Mesothelial cell of epicardium (in vitro differentiated cells): ENCODE measurements at places on chromosomes 7 and 10.
A peak's percentile ranks its signal among the peaks of the same experiment; 100 is the strongest.

DNA sequence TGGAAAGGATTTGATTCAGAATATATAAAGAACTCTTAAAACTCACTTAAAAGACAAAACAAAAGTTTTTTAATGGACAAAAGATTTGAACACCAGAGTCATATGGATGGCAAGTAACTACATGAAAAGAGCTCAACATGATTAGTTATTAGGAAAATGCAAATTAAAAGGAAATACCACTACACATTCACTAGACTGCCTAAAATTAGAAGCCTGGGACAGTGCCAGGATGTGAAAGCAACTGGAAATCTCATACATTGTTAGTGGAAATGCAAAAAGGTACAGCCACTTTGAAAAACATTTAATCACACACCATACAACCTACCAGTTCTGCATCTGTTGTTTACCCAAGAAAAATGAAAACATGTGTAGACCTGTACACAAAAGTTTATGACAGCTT lies 48.8 kb downstream of the RALA start:
- H3K27me3 ChIP-seq, result no peaks in the 10 kb centered on the region
- H3K36me3 ChIP-seq, result peaks cover 13% of the 10 kb centered on the region
- no peak overlapping the region for H3K27ac ChIP-seq
- no peak overlapping the region for H3K4me3 ChIP-seq

- H3K36me3 ChIP-seq, result no peaks in the 10 kb centered on the region
- H3K4me3 ChIP-seq, result peak overlapping the region; percentile 47
- H3K27me3 ChIP-seq, result peaks cover 66% of the 10 kb centered on the region
- no peak overlapping the region for H3K27ac ChIP-seq
- peaks cover 5% of the 10 kb centered on the region for H3K4me1 ChIP-seq
Observed at GRCh38 chr7:4960363-4960762, 1.4 kb upstream of the MMD2 start.

DNA sequence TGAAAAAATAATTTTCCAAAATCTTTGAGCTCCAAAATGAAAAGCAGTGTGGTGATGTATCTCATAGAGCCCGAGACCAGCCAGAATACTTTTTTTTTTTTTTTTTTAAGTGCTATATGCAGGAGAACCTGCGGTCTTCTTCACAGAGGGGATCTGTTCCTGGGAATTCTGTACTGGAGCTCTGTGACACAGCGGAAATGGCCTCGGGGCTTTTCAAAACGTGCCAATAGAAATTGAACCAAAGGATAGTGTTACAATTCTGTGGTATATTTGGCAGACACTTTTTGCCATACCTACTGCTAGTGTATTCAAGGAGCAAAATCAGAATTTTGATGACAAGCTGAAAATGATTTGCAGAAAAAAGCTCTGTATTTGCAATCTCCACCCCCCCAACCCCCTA lies 1429.3 kb upstream of the LRRTM3 start:
- no peak overlapping the region for H3K27ac ChIP-seq
- H3K4me1 ChIP-seq, result peaks cover 3% of the 10 kb centered on the region
- no peaks in the 10 kb centered on the region for H3K27me3 ChIP-seq
- H3K36me3 ChIP-seq, result no peaks in the 10 kb centered on the region
- no peak for DNase-seq
- H3K4me3 ChIP-seq, result no peak overlapping the region

- H3K4me3 ChIP-seq, result no peak overlapping the region
- peaks cover 12% of the 10 kb centered on the region for H3K4me1 ChIP-seq
- H3K27ac ChIP-seq, result no peak overlapping the region
- H3K27me3 ChIP-seq, result peaks cover 9% of the 10 kb centered on the region
Observed at GRCh38 chr7:112495810-112496462, 15.1 kb downstream of the LSMEM1 start.

- no peak overlapping the region for H3K27ac ChIP-seq
- DNase-seq, result no peak
- H3K4me1 ChIP-seq, result peaks cover 10% of the 10 kb centered on the region
Observed at GRCh38 chr10:50851884-50852671, 33.3 kb downstream of the A1CF start.

DNA sequence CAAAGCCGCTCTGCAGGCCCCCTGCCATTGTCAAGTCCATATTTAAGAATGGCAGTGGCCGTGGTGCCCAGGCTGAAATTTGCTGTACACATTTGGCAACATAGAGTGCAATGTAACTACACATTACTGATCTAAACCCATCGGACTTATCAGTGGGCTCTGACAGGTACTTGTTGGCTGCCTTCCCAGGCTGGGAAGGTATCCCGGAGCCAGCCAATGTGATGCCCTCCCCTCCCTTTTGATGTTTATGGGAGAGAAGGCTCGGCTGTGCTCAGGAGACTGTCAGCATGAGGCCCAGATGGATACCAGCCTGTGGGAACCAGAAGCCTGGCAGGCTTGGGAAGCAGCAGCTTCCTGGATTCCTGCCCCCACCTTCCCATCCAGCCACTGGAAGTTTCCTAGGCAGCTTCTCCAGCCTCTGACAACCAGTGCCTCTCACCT lies 146.1 kb upstream of the TCF7L2 start:
- no peak overlapping the region for H3K4me3 ChIP-seq
- peak overlapping the region; percentile 89 for H3K27ac ChIP-seq
- peak; percentile 38 for DNase-seq
- peaks cover 2% of the 10 kb centered on the region for H3K36me3 ChIP-seq
- no peaks in the 10 kb centered on the region for H3K27me3 ChIP-seq

DNA sequence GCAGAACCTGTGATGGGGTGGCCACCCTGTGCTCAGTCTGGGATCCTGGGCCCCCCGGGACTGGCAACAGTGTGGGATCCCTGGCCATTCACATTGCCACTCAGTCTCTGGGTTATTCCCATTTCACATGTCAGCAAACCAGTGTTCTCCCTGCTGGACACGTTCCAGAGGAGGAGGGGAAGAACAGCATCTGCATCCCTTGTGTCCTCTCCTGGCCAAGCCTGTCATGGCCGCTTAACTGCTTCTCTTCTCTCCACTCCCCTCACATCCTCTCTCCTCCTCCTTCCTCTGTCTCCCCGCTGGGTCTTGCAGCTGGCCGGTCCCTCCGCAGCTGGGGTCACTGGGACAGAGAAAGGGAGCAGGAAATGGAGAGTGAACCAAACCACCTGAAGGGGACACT lies 74.4 kb downstream of the C10orf105 start:
- no peak overlapping the region for H3K27ac ChIP-seq
- peaks cover 3% of the 10 kb centered on the region for H3K27me3 ChIP-seq
- peaks cover 12% of the 10 kb centered on the region for H3K4me1 ChIP-seq
- H3K36me3 ChIP-seq, result no peaks in the 10 kb centered on the region

GRCh38 chr10:77927402-77928246 lies 1.1 kb upstream of the DLG5 start:
- H3K27ac ChIP-seq, result peak overlapping the region; percentile 85
- no peaks in the 10 kb centered on the region for H3K27me3 ChIP-seq

DNA sequence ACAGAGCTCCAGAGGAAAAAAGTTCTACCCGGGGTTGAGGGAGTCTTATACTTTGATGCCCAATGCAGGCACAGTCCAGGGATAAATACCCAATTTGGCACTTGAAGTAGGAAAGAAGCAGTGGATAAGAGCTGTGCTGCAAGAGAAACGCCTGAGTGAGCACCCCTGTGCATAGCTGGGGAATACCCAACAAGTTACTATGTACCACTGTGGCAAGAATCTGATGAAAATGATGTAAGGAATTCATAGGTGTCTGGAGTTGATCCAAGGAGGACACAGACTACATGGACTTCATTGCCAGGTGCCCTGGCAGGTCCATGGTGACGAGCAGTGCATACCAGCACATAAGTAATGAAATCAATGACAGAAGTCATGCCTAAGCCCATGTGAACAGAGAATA lies 183.7 kb upstream of the FEZF1 start:
- H3K4me3 ChIP-seq, result no peak overlapping the region
- H3K27me3 ChIP-seq, result no peaks in the 10 kb centered on the region
- DNase-seq, result no peak
- H3K36me3 ChIP-seq, result no peaks in the 10 kb centered on the region
- H3K27ac ChIP-seq, result no peak overlapping the region
- H3K4me1 ChIP-seq, result no peaks in the 10 kb centered on the region

DNA sequence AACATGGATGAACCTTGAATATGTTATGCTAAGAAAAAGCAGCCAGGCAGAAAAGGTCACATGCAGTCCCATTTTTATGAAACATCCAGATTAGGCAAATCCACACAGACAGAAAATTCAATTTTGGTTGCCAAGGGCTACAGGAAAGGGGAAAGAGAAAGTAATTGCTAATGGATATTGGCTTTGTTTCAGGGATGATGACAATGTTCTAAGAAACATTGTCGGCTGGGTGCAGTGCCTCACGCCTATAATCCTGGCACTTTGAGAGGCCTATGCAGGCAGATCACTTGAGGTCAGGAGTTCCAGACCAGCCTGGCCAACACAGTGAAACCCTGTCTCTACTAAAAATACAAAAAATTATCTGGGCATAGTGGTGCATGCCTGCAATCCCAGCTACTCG lies 23.0 kb downstream of the ZNF33B start:
- H3K36me3 ChIP-seq, result peaks cover 66% of the 10 kb centered on the region
- no peak overlapping the region for H3K27ac ChIP-seq
- no peak for DNase-seq
- no peak overlapping the region for H3K4me3 ChIP-seq

DNA sequence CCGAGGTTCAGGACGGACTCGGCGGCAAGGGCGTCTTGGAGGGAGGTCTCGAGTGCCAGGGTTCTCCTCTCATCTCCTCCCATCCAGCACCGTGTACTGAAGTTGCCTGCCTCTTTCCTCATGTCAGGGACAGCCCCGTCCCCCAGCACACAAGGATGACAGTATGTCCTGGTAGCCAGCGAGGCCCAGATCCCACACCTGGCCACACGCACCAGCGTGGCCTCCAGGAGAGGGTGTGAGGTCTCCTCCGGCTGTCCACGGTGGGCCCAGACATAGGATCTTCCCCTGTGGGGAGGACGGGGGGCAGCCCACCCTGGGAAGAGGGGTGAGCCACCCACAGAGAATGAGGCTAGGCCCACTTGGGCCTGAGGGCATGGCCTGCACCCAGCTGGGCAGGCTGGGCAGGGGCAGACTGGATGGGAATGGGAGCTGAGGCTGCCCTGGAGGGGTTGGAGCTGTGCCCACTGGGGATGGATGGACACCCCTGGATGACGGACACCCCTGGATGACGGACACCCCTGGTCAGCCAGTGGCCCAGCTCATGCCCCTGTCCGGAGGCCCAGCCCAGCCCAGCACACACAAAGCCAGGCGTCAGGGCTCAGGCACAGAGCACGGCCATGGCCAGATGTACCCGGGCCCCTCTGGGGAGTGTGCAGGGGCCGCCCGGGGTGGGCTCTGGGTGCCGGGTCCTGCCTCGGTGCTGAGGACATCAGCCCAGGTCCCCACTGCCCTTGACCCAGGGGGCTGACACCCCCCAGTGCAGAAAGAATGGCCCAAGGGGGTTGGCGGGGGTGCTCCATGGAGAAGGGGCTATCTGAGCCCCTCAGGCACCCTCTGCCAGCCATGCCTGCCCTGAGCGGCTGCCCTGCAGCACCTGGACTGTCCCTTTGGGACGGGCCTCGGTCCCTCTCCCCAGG lies 30.9 kb upstream of the CFAP46 start:
- peaks cover 57% of the 10 kb centered on the region for H3K27me3 ChIP-seq
- no peaks in the 10 kb centered on the region for H3K4me1 ChIP-seq
- DNase-seq, result no peak
- no peak overlapping the region for H3K27ac ChIP-seq
- H3K36me3 ChIP-seq, result no peaks in the 10 kb centered on the region

- no peaks in the 10 kb centered on the region for H3K27me3 ChIP-seq
- no peak overlapping the region for H3K27ac ChIP-seq
- no peak overlapping the region for H3K4me3 ChIP-seq
- H3K36me3 ChIP-seq, result peaks cover 4% of the 10 kb centered on the region
Observed at GRCh38 chr10:71342573-71343391, 23.7 kb downstream of the SLC29A3 start.

GRCh38 chr10:86164174-86164774 lies 202.3 kb downstream of the GRID1 start:
- no peak overlapping the region for H3K4me3 ChIP-seq
- H3K27ac ChIP-seq, result no peak overlapping the region
- DNase-seq, result no peak

- H3K36me3 ChIP-seq, result no peaks in the 10 kb centered on the region
- H3K4me3 ChIP-seq, result no peak overlapping the region
- DNase-seq, result no peak
- no peaks in the 10 kb centered on the region for H3K27me3 ChIP-seq
- no peaks in the 10 kb centered on the region for H3K4me1 ChIP-seq
- H3K27ac ChIP-seq, result no peak overlapping the region
Observed at GRCh38 chr10:69045441-69046300, 42.2 kb upstream of the SRGN start.

GRCh38 chr7:783556-784490 lies 48.5 kb upstream of the SUN1 start:
- H3K27ac ChIP-seq, result no peak overlapping the region
- no peaks in the 10 kb centered on the region for H3K27me3 ChIP-seq
- no peak for DNase-seq
- peaks cover 36% of the 10 kb centered on the region for H3K36me3 ChIP-seq

- H3K27me3 ChIP-seq, result peaks cover 9% of the 10 kb centered on the region
- no peak overlapping the region for H3K27ac ChIP-seq
- H3K36me3 ChIP-seq, result no peaks in the 10 kb centered on the region
Observed at GRCh38 chr7:27863880-27864279, 123.9 kb downstream of the TAX1BP1 start.

DNA sequence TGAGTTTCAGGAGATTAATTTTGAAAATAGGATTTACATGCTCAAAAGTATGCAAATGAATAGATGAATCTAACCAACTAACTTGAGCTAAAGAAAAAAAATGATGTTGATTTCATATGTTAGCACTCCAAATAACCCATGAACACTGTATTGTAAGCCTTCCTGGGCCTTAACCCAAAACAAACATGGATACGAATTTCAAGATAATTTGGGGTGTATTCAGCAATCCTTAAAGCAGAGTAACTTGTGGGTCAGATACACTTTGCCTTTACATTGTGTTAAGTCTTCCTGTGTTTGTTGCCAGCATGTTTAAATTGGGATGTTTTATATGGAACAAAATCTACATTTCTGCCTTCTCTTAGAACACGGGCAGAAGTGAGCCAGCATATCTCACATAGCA lies 124.2 kb upstream of the WDR11 start:
- H3K4me1 ChIP-seq, result no peaks in the 10 kb centered on the region
- DNase-seq, result no peak
- H3K27ac ChIP-seq, result no peak overlapping the region
- no peak overlapping the region for H3K4me3 ChIP-seq
- no peaks in the 10 kb centered on the region for H3K36me3 ChIP-seq
- H3K27me3 ChIP-seq, result peaks cover 9% of the 10 kb centered on the region

DNA sequence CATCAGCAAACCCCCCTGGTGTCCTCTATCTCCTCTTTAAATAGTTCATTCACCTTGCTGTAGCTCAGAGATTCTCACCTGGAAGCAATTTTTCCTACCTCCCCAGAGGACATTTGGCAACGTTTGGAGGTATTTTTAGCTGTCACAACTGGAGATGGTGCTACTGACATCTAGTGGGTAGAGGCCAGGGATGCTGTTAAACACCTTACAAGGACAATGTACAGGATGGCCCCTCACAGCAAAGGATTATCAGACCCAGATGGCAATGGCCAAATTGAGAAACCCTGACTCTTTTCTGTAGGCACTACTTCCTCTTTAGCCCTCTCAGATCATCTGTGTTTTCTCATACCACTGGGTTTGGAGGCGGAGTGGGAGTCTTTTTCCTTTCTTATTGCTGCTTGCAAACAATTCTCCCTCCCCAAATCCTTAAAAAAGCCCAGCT lies 13.2 kb upstream of the TRA2A start:
- no peaks in the 10 kb centered on the region for H3K4me1 ChIP-seq
- H3K27me3 ChIP-seq, result peaks cover 2% of the 10 kb centered on the region
- H3K4me3 ChIP-seq, result no peak overlapping the region
- DNase-seq, result no peak
- H3K36me3 ChIP-seq, result no peaks in the 10 kb centered on the region
- H3K27ac ChIP-seq, result no peak overlapping the region

- H3K4me3 ChIP-seq, result no peak overlapping the region
- peaks cover 32% of the 10 kb centered on the region for H3K36me3 ChIP-seq
- peak; percentile 73 for DNase-seq
- no peaks in the 10 kb centered on the region for H3K27me3 ChIP-seq
- H3K27ac ChIP-seq, result no peak overlapping the region
- H3K4me1 ChIP-seq, result peaks cover 6% of the 10 kb centered on the region
Observed at GRCh38 chr7:101410743-101411507, 48.2 kb downstream of the COL26A1 start.
